Coronary artery (tissue), 2 donors: ENCODE measurements at places on chromosomes 7 and 10.

GRCh38 chr7:19648791-19649190, 60.0 kb downstream of the POLR1F start:
- DNase-seq = no peak

DNA sequence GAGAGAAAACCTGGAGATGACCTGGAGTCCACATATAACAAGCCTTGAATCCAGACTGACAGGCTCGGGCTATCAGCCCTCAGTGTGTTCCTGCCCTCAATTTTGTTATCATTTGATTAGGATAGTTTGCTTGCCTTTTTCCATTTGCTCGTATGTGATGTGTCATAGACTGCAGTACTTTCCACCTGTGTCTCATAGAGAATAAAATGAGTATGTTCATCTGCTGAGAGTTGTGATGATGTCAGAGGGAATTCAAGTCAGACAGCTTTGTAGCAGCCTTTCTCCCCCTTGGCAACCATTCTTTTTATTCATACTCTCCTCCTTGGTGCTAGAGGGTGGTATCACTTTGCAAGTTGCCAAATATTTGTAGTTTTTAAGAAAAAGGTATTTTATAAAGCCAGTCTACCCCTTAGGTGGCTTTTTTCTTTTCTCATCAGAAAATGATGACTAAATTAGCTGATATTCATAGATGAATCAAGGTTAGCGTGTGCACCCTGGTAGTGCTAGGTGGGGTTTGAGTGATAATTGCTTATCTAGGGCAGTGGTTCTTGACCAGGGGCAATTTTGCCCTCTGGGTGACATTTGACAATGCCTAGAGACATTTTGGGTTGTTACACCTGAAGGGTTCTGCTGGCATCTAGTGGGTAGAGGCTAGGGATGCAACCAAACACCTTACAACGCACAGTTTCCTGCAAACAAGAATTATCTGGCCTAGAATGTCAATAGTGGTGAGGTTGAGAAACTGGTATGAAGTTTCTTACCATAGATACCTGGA, 5.4 kb downstream of the SGPL1 start:
- no peak for DNase-seq

- DNase-seq = no peak
Measured at GRCh38 chr7:8133188-8133848, 128.6 kb downstream of the ICA1 start.

GRCh38 chr10:122664501-122664900, 35.1 kb downstream of the C10orf120 start:
- DNase-seq = peak; percentile 62

- no peak for DNase-seq
Measured at GRCh38 chr7:92402920-92403759, 44.1 kb upstream of the GATAD1 start.

GRCh38 chr10:46326971-46327370, 40.2 kb downstream of the ANTXRL start:
- no peak for DNase-seq

DNA sequence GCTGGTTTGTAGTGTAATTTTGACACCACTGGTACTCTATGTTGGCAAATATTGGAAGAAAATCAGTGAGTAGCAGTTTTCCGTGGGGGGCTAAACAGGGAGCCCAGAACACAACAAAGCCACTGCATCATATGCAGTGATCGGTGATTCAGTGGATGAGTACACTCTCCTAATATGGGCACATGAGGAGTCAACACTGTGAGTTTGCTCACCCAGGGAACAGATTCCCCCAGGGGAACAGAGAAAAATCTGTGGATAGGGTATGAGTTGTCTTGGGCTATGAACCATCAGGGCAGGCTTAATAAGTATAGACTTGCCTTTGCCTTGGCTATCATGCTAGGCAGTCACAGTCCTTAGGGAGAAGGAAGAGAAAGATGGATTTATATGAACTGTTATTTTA, 227.7 kb upstream of the SEMA3E start:
- no peak for DNase-seq

DNA sequence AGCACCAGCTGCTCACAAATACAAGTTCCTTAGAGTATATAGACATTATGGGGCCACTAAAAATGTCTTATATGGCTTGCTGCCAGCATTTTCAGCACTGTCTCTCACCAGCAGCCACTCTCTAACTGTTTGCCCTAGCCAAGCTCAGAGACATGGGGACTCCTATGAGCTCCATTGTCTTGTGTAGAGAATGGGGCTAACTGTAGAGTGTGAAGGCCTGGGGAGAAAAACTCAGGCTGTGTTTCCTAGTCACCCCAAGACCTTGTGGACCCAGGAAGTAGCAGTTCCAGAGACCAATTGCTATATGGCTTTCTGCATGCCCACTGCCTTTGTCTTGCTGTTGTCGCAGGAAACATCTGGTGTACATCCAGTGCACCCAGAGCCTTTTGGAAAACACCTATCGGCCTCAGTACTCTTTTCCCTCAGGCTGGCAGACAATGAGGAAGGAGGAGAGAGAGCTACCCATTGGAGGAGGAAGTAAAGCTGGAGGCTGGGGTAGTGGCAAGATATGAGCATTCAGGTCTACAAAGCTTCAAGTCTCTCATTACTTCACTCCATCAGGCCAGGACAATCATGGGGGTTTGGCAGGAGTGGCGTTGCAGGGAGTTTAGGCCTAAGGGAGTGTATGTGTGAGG, 28.4 kb downstream of the ENTPD1 start:
- DNase-seq = no peak

DNA sequence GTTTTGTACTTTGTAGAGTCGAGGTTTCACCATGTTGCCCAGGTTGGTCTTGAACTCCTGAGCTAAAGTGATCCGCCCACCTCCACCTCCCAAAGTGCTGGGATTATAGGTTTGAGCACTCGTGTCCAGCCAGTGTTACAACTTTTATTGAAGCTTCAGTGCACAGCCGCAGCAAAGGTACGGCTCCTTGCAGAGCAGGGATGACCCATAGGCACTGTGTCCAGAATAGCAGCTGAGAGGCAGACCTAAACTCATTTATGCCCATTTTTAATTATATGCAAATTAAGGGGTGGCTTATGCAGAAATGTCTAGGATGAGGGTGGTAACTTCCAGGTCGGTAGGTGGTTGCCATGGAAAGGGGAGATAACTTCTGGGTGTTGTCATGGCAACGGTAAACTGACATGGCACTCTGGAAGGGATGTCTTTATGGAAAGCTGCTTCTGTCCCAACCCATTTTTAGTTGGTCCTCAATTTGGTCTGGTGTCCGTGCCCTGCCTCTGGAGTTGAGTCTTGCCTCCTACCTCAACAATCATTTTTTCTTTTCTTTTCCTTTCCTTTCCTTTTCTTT, 22.7 kb downstream of the NYAP1 start:
- DNase-seq = no peak

DNA sequence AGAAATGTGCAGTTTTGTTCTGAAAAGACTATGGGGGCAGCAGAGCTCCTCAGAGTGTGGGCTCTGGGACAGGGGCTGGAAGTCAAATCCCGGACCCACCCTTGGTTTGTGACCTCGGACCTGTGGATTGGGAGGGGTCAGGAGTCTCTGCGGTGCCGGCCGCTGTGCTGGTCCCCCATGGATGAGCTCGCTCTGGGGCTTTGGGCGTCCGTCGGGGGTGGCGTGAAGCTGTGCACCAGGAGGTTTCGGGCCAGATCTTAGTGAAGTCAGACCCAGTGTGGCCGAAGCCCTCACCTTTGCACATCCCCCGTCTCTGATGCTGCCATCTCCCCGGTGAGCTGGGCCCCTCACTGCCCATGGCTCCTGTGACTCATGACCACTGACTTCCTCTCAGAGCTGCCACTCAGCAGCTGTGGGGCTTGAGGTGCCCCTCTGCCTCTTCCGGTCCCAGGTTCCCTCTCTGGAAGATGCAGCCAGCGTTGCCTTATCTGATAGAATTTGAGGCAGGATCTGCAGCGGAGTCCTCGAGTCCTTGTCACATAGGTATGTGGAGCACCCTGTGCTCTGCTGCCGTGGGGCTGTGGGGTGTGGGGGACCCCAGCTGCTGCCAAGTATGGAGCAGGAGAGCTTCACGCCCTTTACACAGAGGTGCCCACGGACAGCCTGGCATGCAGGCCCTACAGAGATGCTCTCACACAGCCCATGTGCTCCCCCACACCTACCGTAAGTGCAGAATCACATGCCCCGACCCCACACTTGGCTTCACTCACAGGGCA, 11.4 kb upstream of the SCART1 start:
- peak; percentile 60 for DNase-seq

GRCh38 chr10:13643016-13643415, 56.3 kb downstream of the PRPF18 start:
- DNase-seq = no peak

DNA sequence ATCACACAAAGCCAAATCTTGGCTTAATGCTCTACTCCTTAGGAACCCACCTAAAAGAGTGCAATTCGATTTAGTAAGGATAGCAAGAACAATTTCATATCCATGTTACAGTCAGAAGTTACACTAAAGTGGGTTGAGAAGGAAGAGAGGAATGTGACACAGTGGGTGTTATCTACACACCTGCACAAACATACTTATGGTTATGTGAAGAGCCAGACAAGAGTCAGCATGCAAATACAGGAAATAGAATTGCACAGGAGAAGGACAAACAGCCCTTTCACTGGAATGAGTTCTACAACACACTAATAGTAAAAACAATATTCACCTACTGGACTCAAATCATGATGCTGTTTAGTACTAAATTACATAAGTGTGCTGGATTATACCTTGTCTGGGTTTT, 262.8 kb downstream of the DGKB start:
- DNase-seq = no peak

- DNase-seq = no peak
Measured at GRCh38 chr10:35559416-35559815, 45.7 kb upstream of the GJD4 start.

DNA sequence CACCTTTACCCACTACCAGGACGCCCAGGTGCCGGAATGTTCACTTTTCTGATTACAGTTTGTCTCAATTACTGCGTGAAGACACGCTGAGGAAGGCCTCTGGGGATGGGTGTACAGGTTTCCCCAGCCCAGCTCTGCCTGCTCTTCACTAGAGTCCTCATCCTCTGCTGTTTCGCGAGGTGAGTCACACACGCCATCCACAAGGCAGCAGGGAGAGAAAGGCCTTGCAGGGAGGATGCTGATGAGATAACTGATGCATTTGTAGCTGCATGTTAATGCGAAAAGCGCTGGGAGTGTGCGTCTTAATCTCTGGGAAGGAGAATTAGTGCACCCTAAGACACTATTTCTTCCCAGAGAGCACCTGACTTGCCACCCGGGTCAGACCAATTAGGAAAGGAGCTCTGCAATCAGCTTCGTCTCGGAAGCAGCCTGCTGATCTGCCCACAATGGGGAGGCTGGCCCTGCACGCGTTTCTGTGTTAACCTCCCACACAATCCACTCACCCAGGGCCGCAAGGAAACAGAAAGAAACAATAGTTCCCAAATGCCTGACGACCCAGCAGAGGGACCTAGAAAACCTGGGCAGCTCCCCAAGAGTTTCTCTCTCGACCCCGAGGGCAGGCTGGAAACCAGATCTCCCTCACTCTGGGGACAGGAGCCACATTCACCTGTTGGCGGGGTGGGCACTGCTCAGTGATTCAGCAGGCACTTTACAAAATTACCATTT, 578.7 kb downstream of the GLRX3 start:
- no peak for DNase-seq

- DNase-seq = no peak
Measured at GRCh38 chr7:45026013-45026412, 26.0 kb downstream of the CCM2 start.

DNA sequence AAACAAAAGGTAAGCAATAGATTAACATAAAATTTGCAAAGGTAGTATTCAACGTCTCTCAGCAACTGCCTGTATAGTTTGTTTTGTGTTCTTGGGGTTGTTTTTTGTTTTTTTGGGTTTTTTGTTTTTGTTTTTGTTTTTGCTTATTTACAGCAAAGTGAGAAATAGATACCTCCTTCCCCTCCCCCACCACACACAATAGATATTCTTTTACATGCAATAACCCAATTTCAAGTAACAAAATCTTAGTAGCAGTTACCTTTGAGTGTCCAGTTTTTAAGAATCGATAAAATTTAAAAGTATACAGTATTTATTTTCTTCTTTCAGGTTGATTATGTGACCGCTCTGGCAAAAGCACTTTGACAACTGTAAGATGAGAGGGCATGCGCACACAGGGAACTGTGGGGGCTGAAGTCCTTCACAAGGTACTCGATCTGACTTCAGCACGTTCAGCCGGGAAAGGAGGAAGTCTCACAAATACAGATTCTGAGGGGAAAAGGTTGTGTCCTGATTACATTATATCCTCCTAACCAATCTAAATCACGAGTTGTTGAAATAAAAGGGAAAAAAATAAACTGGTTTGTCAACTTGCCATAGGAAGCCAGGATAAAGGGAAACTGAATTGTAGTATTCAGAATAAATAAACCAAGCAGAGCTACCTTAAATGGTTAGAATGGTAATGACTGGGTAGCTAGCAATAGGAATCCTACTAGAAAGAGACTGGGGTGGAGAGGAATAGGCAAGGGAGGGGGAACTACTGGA, 47.8 kb downstream of the CPEB3 start:
- DNase-seq = no peak

GRCh38 chr7:157370742-157371141, 33.9 kb downstream of the DNAJB6 start:
- no peak for DNase-seq

GRCh38 chr10:127356360-127356759, 160.0 kb upstream of the INSYN2A start:
- DNase-seq = no peak

DNA sequence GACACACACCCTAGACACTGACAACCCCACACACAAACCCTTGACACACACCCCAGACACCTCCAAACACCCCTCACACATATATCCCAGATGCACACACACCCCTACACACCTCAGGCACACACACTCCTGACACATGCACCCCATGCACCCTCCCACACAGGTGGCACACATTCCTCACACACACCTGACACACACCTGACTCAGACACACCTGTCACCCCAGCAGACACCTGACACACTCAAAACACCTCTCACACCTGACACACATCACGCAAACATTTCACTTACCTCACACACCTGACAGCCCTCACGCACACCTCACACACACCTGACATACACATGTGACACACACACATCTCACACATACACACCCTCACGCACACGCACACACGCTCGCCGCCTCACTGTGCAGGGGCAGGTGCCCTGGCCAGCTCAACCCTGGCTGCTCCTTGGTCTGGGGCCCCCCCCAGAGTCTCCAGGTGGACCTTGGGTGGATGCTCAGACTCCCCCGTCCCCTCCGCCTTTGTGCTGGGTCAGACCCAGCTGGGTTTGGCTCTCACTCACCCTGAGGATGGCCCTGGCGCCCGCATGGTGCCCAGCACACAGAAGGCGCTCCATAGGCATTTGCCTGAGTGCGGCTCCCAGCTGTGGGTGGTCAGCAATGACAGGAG, 3.1 kb upstream of the CALY start:
- no peak for DNase-seq

DNA sequence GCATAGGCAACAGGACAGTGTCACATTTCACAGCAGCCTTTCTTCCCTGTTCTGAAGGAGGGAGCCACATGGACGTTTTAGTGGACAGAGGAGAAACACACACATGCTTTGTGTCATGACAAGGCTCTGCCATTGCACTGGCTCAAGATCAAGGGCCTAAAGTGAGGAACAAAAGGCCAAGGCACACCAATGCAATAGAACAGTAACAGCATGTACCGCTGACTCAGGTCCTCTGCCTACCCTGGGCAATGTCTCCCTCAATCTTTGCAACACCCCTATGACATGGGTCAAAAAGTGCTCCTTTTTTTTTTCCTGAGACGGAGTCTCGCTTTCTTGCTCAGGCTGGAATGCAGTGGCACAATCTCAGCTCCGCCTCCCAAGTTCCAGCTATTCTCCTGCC, 57.8 kb upstream of the SDK1 start:
- DNase-seq = no peak

- DNase-seq = no peak
Measured at GRCh38 chr7:89695241-89695640, 459.0 kb upstream of the STEAP1 start.
